M059J (cell line): ENCODE measurements at places on chromosomes 7 and 10.
A peak's percentile ranks its signal among the peaks of the same experiment; 100 is the strongest.

- DNase-seq: no peak
Observed at GRCh38 chr7:25296086-25296485, 67.8 kb upstream of the NPVF start.

DNA sequence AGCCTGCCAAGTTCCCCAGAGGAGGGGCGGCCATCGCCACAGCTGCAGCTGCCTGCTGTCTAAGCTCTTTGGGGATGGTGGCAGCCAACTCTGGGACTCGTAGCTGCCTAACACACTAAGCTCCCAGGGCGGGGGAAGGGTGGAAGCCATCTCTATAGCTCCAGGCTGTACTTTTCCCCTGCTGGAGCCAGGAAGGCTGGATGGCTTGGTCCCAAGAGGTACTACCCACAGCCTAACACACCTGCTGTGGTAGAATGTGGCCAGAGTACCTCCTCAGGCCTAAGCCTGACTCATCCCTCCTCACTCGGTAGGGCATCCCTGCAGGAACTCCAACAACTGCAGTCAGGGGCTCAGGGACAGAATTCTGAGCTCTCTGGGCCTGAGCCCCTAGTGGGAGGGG lies 151.7 kb upstream of the TAC1 start:
- no peak for DNase-seq

- DNase-seq: peak; percentile 78
Observed at GRCh38 chr7:129825209-129825970, 127.4 kb downstream of the UBE2H start.

DNA sequence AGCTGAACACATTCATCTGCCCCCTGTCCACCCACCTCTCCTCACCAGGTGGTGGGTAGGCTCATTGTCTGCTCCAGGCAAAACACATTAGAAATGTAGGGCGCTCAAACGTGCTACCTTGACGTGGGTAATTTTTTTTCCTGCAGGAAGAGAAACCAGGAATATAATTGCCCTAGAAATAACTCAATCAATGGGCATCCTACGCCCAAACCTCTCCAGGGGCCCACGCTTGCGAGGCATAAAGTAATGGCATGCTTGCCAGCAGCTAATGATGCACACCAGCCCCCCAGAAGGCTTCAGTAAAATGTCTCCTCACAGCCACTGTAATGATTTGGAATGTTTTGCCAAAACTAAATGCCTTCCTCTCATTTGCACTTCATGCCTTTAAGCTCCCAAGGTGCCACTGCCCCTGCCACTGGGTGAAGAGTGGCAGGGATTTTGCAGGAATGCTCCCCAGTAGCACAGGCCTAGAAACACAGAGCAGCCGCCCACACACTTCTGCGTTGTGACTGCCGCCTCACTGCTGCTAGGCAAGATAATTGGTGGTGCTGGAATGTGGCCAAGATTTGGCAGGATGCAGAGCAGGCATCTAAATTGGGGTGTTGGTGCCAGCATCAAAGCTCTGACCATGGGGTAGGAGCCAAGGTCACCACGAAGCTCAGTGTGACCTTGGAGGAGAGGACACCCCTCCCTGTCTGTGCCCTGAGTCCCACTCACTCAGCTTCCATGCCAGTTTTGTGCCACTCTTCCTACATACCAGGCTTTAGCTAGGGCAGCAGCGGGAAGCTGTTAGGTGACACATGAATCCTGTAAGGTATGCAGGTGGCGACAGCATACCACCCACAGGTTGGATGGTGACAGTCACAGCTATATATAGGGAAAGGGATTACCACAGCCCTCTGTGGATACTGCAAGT lies 48.7 kb upstream of the PPP1R3C start:
- DNase-seq: peak; percentile 39

DNA sequence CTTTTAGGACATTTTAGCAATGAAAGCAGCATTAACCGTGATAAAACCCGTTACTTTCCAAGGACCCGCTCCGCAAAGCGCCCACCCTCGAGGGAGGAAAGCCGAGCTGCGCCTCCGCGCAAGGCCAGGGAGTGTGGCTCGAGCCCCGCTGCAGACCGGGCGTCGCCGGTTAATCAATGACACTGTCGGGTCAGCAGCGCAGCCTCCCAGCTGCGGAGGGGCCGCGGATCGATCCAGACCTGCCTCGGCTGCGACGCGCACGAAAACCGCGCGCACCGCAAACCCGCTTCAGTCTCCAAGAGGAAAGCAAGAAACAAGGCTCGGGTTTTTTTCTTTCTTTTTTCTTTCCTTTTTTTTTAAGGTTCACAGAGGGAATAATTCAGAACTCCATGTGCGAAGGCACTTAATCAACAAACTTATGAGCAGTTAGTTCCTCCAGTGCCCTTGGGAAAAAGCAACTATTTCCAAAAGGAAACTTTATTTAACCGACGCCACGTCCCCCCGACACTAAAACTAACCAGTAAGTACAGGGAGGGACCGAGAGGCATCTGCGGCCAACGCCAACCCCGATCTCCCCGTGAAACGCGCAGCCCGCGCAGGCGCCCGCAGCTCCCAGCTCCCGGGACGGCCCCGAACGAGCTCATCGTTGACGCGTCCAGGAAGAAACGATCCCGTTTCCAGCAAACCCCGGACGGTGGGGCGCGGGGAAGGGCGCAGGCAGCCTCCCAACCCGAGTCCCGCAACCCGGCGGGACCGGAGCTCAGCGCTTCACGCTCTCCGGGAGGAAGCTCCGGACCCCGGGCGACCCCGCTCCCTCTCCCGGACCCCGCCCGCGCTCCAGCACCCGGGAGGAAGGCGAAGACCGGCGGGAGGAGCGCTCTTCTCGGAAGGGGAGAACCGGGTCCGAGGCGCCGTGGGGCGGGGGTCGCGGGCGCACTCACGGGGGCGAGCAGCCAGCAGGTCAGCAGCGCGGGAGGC lies 598 bp downstream of the VIPR2 start:
- no peak for DNase-seq

DNA sequence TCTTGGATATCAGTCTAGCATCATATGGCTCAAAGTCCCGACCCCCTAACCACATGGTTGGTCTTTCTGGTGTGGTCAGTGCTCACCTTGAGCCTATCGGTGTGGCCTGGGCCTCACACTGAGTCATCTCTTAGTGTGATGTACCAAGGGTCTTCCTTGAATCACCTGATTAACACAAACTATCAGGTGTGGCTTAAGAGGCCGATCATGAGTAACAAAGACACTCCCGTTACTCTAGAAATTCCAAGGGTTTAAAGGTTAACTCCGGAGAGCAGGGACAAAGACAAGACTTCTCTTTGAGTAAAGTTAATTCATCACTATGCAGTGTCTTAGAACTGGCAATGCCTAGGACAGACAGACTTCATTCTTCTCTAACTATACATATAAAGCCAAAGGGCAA lies 52.3 kb upstream of the ARMC3 start:
- DNase-seq: no peak

DNA sequence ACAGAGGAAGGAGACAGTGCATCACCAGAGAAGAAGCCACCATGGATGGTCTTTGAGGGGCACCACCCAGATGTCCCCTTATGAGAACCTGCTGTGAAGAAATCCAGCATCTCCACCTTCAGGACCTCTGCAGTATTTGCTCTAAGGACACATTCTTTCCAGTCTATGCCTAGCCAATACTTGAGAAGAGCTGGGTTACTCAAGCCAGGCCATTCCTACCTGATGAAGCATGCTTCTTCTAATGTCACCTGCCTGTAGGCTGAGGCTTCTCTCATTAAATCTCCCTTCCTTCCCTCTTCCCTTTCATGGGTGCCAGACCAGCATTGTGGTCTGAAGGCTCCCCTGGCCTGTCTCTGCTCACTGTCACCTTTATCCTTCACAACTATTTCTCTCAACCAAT lies 654.5 kb upstream of the AUTS2 start:
- DNase-seq: peak; percentile 40

- DNase-seq: peak; percentile 32
Observed at GRCh38 chr10:28533571-28534304, 820 bp downstream of the WAC start.

GRCh38 chr7:134724606-134725005 lies 54.8 kb upstream of the CALD1 start:
- DNase-seq: no peak

DNA sequence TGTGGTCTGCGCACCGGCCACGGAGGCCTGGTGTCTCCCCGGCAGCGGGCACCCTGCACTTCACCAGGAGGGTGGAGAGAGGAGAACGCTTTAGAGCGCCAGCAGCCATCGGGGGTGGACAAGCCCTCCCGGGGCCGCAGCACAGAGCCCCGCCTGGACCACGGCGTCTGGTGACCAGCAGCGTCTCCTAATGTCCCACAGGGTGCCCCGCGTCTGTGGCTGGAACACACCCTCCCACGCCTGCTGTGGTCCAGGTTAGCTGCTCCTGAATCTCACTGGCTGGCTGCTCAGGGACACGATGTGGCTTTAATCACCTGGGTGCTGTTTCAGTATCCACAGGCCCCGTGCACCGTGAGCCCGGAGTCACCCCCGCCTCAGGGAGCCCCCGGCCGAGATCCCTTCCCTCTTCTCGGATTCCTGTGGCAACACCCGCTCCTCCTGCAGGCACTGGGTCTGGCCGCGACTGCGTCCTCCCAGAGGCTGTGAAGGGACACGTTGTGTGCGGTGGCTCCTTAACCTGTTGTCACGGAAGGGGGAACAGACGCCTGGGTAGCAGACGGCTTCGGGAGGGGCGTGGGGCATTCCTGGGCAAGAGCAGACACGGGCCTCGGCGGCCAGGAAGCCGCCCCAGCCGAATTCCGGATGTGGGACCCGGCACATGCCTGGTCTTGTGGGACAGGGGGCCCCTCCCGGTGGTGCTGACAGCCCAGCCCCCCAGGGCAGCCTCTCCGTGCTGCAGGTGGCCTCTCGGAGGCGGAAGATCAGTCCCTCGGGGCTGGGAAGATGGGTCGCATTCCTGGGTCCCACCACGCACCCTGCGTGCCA lies 78.9 kb downstream of the FOXL3 start:
- no peak for DNase-seq

- no peak for DNase-seq
Observed at GRCh38 chr10:124624895-124625294, 119.3 kb downstream of the FAM53B start.

GRCh38 chr7:45574669-45575500 lies 717 bp downstream of the ADCY1 start:
- peak; percentile 27 for DNase-seq

GRCh38 chr7:137007001-137007694 lies 138.7 kb downstream of the CHRM2 start:
- DNase-seq: peak; percentile 83

DNA sequence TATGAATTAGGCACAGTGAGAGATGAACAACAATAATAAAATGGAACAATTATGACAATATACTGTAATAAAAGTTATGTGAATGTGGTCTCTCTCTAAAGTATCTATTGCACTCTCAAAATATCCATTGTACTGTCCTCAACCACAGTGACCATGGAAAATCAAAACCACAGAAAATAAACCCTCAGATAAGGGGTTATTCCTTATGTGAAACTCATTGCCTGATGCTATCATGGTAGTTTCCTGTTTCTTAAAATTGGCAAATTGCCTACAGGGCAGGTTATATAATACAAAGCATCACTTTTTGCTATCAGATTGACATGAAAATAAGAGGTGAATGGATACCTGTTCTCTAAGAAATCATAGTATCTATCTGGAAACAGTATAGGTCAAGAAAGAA lies 3.8 kb downstream of the MCM10 start:
- no peak for DNase-seq

GRCh38 chr10:126732308-126732707 lies 61.8 kb upstream of the C10orf90 start:
- no peak for DNase-seq

GRCh38 chr7:91852263-91852741 lies 28.2 kb downstream of the MTERF1 start:
- peak; percentile 56 for DNase-seq

GRCh38 chr7:38217672-38218071 lies 39.6 kb downstream of the STARD3NL start:
- DNase-seq: no peak

DNA sequence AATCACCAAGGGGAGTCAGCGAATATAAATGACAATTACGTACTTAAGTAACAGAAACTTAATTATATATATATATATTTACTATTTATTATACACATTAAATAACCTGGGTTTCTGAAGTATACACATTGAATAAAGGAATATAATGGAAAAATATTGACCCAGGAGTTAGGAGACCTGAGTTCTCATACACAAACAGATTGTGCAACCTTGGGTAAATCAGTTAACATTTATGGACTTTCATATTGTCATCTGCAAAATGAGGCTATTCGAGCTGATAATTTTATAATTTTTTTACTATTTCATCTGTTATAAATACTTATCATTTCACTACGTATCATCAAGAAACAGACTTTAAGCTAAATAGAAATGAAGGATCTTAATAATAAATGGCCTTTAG lies 75.1 kb upstream of the SRRM3 start:
- no peak for DNase-seq

- DNase-seq: peak; percentile 61
Observed at GRCh38 chr7:134186801-134187200, 59.7 kb downstream of the LRGUK start.

DNA sequence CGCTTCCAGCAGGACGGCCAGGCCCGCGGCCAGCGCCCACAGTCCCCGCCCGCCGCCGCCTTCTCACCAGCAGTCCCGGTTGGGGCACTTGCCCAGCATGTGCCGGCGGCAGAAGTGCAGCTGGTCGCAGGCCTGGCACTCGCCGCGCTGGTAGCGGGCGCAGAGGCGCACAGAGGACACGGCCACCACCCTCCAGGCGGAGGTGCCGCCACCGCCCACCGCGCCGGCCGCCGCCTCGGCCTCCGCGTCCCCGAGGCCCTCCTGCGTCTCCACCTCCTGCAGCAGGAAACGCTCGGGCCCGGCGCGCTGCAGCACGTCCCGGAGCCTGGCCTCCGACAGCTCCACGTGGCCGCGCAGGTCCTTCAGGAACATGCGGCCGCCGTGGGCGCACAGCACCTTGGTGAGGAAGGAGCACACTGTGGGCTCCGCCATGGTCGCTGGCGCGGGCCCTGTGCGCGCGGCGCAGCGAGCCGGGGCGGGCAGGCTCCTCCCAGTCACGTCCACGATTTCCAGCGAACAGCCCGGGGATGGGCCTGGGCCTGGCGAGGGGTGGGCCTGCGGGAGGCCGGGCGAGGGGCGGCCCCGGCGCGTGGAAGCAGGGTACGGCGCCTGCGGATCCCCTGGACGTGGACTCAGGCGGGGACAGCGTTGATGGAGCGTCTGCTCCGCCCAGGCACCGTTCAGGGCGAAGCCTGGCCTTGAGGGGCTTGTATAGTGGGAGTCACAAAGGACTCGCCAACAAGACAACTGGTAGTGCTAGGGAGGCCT lies at the start of gene ZC3HAV1L:
Gene ZC3HAV1L (minus strand): TSS at position 457 of the 768 bp plus-strand sequence. CDS start 25 bp downstream, at position 432.
- peak; percentile 34 for DNase-seq

- DNase-seq: no peak
Observed at GRCh38 chr10:49090696-49091380, 24.5 kb downstream of the VSTM4 start.

- no peak for DNase-seq
Observed at GRCh38 chr10:67794909-67795460, 43.0 kb downstream of the DNAJC12 start.
